ENCODE measurements at places on chromosomes 6 and 20. TPM values are rescaled to one million over a fixed set of nuclear protein-coding genes. Genes with fewer than 3 reads are reported as not detected.

Gene TRIM10
- not detected for total RNA-seq

Gene RPN2
- total RNA-seq = 107 TPM

Gene PRR18
- total RNA-seq = not detected

GRCh38 chr20:54456961-54457360 lies 18.4 kb upstream of the DOK5 start:
- H3K36me3 ChIP-seq = no peaks in the 10 kb centered on the region
- no peak overlapping the region for H3K27ac ChIP-seq
- H3K4me1 ChIP-seq = no peaks in the 10 kb centered on the region
- no peak overlapping the region for H3K4me3 ChIP-seq

DNA sequence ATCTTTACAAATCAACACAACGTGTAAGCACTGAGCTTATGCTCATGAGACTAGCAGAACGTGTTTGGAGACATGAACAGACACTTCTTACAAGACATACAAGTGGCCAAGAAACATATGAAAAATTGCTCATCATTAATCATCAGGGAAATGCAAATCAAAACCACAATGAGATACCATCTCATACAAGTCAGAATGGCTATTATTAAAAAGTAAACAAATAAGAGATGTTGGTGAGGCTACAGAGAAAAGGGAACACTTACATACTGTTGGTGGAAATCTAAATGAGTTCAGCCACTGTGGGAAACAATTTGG lies 327.9 kb upstream of the SOX4 start:
- peaks cover 2% of the 10 kb centered on the region for H3K36me3 ChIP-seq
- H3K27ac ChIP-seq = no peak overlapping the region
- H3K4me3 ChIP-seq = no peak overlapping the region
- H3K27me3 ChIP-seq = no peaks in the 10 kb centered on the region

- no peak overlapping the region for H3K4me3 ChIP-seq
- peaks cover 54% of the 10 kb centered on the region for H3K27me3 ChIP-seq
- peaks cover 4% of the 10 kb centered on the region for H3K36me3 ChIP-seq
These were observed 64.8 kb upstream of the POU3F2 start for GRCh38 chr6:98769546-98769945.

DNA sequence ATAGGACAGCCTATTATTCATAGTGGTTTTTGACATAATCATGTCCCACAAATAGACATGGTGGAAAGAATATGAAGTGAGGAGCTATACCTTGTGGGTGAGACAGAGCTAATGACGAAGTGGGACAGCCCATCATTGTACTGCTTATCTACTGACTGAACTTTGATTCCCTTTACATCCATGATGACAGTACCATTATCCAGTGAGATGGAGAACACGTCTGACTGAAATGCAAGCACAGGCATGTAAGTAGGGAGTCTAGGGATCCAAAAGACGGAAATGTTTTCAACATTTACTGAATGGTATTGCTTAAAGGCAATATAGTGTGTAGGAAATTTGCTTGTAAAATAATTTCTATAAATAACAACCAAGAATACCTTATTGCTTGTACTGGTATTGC lies 43.5 kb downstream of the FAM229B start:
- H3K27ac ChIP-seq = no peak overlapping the region
- peaks cover 6% of the 10 kb centered on the region for H3K36me3 ChIP-seq
- no peak for DNase-seq
- H3K4me1 ChIP-seq = no peaks in the 10 kb centered on the region

Gene SPO11
- not detected for total RNA-seq

Gene SYNDIG1
- total RNA-seq = not detected

DNA sequence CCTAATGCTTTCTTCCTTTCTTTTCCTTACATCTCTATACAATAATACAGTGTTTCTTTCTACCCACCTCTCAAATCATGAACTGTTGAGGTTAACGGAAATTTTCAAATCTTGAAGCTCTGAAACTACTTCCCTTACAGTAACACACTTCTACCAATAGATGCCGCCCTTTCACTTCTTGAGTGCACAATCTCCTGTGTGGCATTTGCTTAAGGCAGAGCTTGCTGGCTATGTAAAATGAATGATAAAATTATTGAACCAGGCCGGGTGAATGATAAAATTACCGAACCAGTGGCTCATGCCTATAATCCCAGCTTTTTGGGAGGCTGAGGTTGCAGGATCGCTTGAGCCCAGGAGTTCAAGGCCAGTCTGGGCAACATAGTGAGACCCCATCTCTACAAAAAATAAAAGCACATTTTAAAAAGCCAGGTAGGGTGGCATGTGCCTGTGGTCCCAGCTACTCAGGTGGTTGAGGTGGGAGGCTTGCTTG lies 56.8 kb downstream of the KCNS1 start:
- H3K27me3 ChIP-seq = no peaks in the 10 kb centered on the region
- peaks cover 36% of the 10 kb centered on the region for H3K4me1 ChIP-seq
- peak overlapping the region; percentile 5 for H3K4me3 ChIP-seq
- H3K36me3 ChIP-seq = peaks cover 2% of the 10 kb centered on the region
- DNase-seq = no peak
- H3K27ac ChIP-seq = peak overlapping the region; percentile 90

DNA sequence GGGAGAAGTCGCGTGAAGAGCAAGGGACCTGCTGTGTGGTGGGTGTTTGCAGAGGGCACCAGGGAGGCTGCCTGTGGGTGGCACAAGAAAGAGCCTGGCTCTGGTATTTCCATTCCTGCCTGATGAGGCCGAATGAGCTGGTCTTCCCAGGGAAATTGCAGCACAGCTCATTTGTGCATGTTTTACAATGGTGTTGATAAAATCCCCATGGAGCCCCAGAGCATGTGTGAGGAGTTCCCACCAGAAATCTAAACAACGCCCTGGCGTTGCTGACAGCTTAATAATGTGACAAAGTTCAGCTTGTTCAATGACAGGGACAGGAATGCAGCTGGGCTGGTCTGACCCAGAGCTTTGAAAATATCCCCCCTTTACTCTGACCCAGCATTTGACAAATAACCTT lies 135.5 kb downstream of the CLIC5 start:
- peaks cover 9% of the 10 kb centered on the region for H3K27me3 ChIP-seq
- no peak for DNase-seq
- peaks cover 2% of the 10 kb centered on the region for H3K36me3 ChIP-seq
- H3K4me1 ChIP-seq = peaks cover 2% of the 10 kb centered on the region
- no peak overlapping the region for H3K27ac ChIP-seq

DNA sequence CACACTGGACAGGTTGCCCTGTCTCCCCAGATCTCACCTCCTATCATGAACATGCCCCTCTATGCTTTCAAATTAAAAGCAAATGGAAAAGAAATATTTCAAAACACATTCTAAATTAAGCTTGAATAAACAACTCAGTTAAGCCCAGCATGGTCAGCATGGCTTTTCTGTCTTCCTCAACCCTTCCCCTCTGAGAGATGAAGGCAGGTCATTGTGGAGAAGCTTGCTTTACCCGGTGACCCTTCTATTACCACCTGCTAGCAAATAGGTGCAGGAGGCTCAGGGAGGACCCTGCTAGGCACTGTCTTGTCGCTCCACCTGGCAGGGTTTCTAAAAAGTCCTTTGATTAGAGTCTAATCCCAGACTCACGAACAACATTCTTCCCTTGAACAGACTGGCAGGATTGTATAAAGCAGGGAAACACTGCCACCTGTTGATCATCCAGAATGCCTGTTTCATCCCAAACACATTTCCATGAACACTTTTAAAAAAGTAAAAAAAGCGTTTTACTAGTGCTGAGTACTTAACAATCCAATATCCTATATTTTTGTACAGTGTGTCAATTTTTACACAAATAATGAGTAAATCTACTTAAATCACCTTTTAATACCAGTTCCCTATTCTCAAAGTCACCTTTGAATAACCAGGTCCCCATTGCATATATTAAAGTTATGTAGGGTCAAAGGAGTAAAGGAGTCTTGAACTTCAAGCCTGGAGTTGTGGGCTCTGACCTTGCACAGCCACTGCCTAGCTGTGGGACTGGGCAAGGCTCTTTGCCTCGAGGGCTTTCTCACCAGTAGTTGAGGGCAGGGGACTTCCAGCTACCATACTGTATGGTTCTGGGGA lies 75.5 kb downstream of the GPR6 start:
- H3K27me3 ChIP-seq = peaks cover 53% of the 10 kb centered on the region

- H3K27me3 ChIP-seq = peaks cover 30% of the 10 kb centered on the region
- no peak overlapping the region for H3K4me3 ChIP-seq
- peaks cover 3% of the 10 kb centered on the region for H3K4me1 ChIP-seq
These were observed 31.2 kb downstream of the ATP9A start for GRCh38 chr20:51736947-51737346.

DNA sequence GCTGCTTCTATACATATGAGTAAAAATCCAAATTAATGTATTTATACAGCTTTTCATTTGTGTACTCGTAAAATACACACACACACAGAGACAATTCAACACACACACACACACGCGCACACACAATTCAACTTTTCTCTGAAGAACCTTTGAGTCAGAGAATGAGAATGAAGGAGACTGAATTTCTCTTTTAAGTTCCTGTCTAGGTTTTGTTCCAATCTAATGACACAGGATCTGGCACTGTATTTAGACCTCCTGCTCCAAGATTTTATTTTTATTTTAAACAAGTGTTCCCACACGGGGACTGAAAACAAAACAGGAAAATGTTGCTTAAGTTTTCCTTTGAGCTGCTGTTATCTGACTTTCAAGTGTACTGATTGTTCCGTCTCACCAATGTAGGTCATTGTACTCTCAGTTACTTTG lies 250.8 kb downstream of the LAMA2 start:
- peaks cover 4% of the 10 kb centered on the region for H3K36me3 ChIP-seq
- peaks cover 23% of the 10 kb centered on the region for H3K27me3 ChIP-seq
- H3K4me1 ChIP-seq = peaks cover 5% of the 10 kb centered on the region
- H3K4me3 ChIP-seq = no peak overlapping the region

- DNase-seq = no peak
- no peak overlapping the region for H3K4me3 ChIP-seq
- H3K27ac ChIP-seq = no peak overlapping the region
These were observed 203.9 kb upstream of the MARCKS start for GRCh38 chr6:113653275-113653674.

DNA sequence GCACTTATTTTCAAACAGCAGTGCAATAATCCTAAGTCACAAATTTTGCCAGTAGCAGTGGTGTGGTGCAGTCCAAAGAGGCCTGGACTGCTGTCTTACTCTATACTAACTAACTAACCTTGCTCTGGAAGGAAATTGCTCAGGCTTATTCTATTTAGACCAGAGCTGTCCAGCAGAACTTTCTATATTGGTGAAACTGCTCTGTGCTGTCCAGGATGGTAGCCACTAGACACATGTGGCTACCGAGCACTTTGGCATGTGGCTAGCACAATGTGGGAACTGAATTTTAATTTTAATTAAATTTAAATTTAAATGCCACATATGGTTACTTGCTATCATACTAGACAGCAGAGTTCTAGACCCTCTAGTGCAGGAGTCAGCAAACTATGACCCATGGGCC lies 27.1 kb upstream of the FBXO9 start:
- no peak overlapping the region for H3K4me3 ChIP-seq
- no peak overlapping the region for H3K27ac ChIP-seq
- H3K36me3 ChIP-seq = peaks cover 28% of the 10 kb centered on the region
- no peak for DNase-seq
- H3K4me1 ChIP-seq = peaks cover 13% of the 10 kb centered on the region

DNA sequence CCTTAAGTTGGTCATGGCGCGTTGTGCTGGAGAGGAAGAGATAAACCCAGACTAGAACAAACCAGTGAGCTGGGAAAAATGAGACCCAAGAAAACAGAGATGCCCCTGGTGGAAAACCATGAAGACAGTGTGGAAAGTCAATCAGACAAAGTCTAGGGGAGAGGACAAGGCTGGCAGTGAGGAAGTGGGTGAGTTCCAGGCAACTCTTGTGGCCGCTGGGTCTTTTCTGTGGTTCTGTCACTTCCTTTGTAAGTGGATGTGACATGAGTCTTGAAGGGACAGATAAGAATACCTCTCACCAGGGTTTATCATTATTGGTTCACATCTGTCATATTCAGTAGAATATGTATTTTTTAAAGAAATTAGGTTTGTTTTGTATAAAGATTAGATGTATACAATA lies 738.4 kb downstream of the DHX35 start:
- no peaks in the 10 kb centered on the region for H3K27me3 ChIP-seq
- no peak overlapping the region for H3K4me3 ChIP-seq
- H3K36me3 ChIP-seq = no peaks in the 10 kb centered on the region
- DNase-seq = no peak
- H3K4me1 ChIP-seq = no peaks in the 10 kb centered on the region
- H3K27ac ChIP-seq = no peak overlapping the region

DNA sequence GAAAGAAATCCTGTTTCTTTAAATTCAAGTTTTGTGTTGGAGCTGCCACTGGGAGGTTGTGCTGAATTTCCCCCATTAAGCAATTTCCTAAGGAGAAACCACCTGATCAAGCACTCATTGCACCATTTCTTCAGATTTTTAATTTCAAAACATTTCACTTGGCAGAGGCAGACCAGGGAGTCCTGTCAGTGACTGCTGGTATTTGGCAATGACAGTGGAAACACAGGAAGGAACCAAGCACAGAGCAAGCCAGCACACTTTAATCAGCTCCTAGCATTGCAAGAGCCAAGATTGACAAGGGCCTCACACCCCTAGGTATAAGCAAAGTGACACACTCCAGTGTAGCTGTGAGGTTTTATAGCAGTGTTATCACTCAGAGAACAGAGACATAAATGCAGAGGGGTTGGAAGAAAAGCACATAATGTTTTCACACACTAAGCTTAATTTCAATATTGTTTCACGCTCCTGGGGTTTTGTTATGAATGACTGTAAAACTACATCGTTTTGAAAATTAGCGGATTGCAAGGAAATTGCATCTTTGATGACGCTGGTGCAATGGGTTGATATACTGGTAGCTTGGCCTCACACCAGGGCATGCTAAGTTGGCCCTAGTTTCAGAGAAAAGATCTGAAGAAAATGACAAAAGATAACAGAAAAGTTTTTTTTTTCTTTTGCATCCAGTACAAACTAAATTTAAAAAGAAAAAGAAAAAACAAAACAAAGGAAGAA lies 768.4 kb downstream of the TFAP2A start:
- no peaks in the 10 kb centered on the region for H3K27me3 ChIP-seq
- H3K4me3 ChIP-seq = no peak overlapping the region

Gene EYA2
- 0.22 TPM for total RNA-seq

Gene PNLDC1
- total RNA-seq = not detected

- DNase-seq = no peak
- peaks cover 22% of the 10 kb centered on the region for H3K4me1 ChIP-seq
- no peak overlapping the region for H3K4me3 ChIP-seq
- peak overlapping the region; percentile 78 for H3K27ac ChIP-seq
- H3K27me3 ChIP-seq = no peaks in the 10 kb centered on the region
These were observed 91.8 kb downstream of the ASXL1 start for GRCh38 chr20:32449890-32450401.

DNA sequence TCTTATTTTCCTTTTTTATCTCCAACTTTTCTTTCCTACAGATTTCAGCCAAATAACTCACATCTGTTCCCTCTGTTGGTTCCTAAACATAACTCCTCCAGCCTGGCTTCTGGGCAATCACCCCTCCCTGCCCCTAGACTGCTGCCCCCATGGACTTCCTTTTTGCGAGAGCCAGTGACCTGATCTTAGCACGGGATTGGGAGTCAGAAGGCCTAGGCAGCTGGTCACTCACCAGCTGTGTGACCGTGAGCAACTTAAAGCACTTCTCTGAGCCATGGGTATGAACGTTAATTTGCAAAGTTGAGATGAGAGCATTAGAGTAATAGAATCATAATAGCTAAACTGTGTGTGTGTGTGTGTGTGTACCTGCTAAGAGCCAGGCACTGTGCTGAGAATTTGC lies 4.5 kb upstream of the MMP9 start:
- H3K36me3 ChIP-seq = no peaks in the 10 kb centered on the region
- H3K27ac ChIP-seq = peak overlapping the region; percentile 62
- H3K4me3 ChIP-seq = no peak overlapping the region
- no peak for DNase-seq
- H3K27me3 ChIP-seq = peaks cover 7% of the 10 kb centered on the region

Gene SALL4
- 0.16 TPM for total RNA-seq

Gene SEMG1
- not detected for total RNA-seq

All from T-helper 17 cell (primary cell).